Left renal pelvis (tissue), 4 donors: ENCODE measurements at places on chromosomes 2 and 18.

GRCh38 chr2:163715199-163715598 lies 20.6 kb downstream of the FIGN start:
- DNase-seq = no peak

GRCh38 chr2:218855305-218856166 lies 4.1 kb upstream of the WNT6 start:
- DNase-seq = no peak

DNA sequence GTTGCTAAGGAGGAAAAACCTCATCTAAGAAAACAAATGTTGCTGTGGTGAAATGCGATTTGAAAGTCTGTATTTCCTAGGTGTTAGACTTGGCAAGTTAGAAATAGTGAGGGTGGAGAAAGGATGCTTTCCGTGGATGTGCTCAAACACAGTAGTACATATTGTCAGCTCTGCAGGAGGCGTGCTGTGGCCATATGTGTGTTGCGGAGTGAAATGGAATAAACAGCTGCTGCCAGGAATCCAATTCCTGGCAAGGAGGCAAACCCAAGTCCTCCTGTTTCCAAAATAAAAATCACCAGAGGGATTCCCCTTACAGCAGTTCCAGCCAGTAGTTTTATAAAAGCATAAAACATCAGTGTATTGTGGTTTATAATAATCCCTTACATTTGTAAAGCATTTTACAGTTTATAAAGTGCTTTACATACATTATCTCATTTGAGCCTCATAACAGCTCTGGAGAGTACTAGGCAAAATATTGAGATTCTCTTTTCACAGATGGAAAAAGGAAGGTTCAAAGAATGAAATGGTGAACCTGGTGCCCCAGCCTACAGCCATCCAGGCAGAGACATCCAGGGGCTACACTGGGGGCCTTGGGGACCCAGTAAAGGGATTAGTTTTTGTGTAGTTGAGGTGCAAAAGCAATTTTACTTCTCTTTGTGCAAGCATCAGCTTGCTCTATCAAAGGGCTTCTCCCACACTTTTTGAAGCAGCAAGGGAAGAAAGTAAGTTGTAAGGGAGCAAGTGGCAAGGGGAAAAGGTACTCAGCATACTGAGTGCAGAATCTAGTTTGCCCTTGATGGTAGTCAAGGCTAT lies 206.0 kb downstream of the AGPS start:
- DNase-seq = no peak

GRCh38 chr18:3234457-3234856 lies 13.1 kb upstream of the MYL12A start:
- DNase-seq = no peak

DNA sequence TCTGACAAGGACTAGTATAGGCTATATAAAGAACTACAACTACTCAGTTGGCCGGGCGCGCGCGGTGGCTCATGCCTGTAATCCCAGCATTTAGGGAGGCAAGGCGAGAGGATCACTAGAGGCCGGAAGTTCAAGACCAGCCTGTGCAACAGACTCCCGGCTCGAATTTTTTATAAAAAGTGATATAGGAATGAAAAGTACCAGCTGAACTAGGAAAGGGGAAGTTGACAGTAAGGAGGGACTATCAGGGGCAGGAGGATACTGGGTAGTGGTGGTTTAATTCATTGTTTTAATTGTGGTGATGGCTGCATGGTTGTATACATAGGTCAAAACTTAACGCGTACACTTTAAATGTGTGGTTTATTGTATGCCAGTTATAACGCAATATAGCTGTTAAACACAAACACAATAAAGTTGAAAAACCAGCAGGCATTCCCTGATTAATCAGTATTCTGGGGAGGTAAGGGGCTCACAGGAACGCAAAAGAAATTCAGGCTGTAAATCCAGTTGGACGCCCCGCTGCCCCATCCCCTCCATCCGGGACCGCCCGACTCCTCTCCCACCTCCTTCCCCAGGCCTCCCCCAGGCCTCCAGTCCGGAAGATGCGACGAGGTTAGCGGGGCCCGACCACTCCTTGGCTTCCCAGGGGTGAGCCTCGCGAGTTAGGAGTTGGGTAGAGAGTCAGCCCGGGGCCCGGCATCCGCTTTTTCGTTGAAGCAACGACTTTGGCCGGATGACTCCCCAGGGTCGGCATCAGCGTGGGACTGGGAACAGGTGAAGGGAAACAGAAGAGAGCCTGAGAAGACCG lies 746 bp upstream of the POLR1B start:
- DNase-seq = peak; percentile 59

DNA sequence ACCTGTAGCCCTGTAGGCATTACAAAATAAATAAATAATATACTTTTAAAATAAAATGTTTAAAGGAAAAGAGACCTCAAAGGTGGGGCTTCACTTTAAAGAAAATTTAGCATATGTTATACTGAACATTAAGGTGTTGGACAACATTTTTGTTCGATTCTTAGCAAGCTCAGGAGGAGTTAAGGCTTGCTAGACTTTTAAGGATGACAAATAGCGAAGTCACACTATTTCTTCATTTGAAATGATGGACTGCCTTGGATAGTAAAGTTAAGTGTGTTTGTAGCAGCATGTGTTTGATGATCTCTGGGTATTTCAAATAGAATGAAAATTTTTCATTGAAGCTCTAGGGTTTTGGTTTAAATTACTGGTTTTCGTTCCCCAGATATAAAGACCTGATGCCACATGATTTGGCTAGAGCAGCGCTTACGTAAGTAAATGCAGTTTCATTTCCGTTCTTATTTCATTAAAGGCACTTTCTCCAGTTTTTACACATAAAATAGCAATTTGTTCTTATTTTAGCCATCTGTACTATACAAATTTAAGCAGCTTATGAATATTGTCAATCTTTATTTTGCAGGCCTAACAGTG lies 24.9 kb downstream of the HADHB start:
- DNase-seq = no peak

DNA sequence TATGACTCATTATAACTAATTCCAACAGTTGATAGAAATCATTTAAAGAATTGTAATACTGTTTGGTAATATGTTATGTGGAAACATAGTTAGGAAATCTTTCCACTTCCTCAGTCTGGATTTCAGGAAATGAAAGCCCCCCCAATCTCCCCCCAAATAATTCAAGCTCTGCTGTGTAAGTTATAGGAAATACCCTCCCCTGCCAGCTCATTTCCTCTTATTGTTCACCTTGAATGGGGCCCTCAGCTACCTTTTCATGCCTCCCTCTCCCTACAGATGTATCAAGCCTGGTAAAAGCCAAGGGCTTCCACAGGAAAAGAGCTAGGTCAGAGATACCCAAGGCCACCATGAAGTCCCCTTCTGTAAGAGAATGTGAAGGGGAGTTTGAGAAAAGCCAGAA lies 155.5 kb downstream of the CNTNAP5 start:
- DNase-seq = no peak

DNA sequence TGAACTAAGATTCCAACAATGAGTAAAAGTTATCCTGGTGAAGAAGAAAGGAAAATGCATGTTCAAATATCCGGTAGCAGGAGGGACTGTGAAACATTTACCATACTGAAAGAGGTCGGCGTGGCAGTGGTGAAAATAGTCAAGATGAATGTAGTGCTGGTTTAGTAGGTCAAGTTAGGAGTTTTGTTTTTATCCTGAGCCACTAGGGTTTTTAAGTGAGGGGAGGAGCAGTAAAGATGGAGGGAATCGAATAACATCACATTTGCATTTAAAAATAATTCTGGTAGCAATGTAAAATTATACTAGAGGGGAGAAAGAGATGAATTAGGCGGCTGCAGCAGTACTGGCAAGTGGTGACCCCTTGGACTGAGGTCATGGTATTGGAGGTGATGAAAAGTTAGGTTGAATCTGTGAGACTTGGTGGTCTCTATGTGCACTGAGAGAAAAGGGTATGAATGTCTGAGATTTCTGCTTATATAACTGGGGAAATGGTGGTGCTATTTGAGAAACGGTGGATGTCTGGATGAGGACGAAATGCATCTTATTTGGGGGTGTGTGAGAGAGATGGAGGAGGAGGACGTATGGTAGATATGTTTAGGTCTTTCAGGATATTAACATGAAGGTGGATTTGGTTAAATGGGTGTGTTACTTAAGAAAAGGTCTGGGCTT lies 5.9 kb downstream of the VAPA start:
- DNase-seq = no peak

- no peak for DNase-seq
Measured at GRCh38 chr2:170006587-170007325, 171.2 kb upstream of the MYO3B start.

- DNase-seq = no peak
Measured at GRCh38 chr2:160006475-160006874, 55.9 kb downstream of the PLA2R1 start.

DNA sequence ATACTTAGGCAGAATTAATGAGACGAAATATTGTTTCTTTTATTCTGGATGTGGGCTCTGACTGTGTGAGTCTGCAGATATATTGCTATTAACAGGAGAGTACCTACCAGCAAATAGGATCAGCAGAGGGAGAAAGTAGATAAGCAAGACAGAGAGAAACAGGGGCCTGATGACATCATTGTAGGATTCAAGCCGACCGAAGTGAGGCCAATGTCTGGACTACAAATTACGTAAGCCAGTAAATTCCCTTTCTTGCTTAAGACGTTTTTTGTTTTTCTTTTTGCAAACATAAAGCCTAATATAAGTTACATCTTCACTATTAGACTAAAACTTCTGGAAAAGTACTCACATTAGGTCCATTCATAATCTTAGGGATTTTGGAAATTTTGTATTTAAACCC lies 21.4 kb upstream of the PTPRM start:
- DNase-seq = no peak

DNA sequence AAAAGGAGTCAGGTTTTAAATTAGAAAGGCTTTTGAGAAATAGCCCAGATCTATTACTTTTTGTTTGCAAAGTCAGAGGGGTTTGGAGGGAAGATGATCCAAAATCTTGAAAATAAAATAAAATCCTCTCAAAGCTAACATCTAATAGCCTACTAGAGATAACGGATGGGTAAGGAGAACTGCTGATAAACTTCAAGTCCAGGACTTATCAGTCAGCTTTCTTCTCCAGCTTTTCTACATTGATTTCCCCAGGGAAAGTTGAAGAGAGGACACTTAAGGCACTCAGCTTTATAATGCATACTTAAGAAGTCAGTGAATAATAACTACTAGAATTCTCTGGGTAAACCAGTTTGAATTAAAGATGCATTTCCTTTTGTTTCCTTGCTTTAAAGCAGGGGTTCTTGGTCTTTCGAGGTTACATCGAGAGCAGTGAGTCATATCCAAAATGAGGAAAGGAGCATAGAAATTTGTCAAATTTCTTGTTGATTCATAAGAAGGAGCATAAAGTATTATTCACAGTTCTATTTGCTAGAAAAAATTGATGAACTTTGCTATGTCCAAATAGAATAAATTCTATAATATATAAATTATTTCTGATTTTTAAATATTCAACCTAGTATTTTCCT lies 43.2 kb upstream of the ITPRID2 start:
- DNase-seq = no peak

GRCh38 chr2:191165176-191165643 lies 14.4 kb upstream of the STAT4 start:
- no peak for DNase-seq

GRCh38 chr18:78730546-78730945 lies 249.1 kb upstream of the SALL3 start:
- no peak for DNase-seq

DNA sequence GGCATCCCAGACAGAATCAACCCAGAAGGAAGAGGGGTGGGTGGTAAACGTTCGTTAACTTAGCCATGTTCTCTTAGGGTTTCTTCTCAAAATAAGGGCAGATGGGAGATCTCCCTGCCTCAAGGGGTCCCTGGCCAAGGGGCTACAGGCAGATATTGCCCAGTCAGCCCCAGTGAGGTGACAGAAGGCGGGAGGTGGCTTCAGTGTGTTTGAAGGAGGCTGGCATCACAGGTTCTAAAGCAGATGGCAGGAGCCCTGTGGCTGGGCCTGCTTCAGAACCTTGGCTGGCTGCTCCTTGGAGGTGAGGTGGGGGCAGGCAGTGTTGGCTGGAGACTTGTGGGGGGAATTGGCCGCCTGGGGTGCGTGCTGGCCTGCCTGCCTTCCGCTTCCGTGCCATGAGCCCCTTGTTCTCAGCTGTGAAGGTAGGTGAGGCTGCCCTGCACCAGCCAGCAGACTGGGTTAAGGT lies 23.5 kb downstream of the HPCAL1 start:
- no peak for DNase-seq

DNA sequence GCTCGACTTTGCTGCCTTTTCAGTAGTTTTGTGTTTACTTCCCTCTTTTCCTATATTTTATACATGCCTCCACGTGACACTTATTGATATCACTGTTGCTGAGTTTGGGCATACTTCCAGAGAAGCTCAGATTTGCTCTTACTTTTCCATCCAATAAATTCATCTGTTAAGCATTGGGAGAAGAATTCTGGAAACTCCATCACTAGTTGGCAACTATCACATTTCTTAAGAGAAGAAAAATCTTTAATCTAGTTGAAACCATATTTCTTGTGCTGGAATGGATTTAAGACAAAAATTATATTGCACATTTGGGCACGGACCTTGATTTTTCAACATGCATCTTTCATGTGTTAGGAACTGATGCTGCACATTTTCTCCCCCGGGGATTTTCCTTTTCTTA lies 52.6 kb upstream of the CPO start:
- no peak for DNase-seq

- DNase-seq = no peak
Measured at GRCh38 chr2:240252872-240253511, 112.5 kb upstream of the OTOS start.

DNA sequence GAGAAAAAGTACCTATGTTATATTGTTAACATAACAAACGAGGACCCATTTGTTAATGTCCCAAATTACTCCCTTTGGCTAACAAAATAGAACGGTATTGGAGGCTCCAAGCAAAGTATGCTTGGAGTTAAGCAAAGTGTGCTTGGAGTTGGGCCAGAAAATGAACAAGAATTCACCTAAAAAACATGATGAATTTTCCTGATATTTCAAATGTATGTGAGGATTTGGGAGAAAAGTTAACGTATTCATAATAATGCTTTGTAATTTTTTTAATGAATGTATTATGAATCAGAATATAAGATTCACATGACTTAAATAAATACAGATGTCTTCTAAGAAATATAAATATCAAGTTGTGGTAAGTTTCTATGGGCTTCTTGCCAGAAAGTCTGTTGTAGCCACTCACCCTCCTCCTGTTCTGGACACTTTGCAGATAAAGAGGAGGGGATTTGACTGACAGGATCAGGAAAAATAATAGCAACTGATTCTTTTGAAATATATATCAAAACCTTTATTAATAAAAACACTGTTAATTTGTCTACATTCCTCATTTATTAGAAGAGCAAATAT lies 423.7 kb upstream of the MMADHC start:
- no peak for DNase-seq

GRCh38 chr2:147449323-147449991 lies 395.4 kb upstream of the ACVR2A start:
- no peak for DNase-seq

DNA sequence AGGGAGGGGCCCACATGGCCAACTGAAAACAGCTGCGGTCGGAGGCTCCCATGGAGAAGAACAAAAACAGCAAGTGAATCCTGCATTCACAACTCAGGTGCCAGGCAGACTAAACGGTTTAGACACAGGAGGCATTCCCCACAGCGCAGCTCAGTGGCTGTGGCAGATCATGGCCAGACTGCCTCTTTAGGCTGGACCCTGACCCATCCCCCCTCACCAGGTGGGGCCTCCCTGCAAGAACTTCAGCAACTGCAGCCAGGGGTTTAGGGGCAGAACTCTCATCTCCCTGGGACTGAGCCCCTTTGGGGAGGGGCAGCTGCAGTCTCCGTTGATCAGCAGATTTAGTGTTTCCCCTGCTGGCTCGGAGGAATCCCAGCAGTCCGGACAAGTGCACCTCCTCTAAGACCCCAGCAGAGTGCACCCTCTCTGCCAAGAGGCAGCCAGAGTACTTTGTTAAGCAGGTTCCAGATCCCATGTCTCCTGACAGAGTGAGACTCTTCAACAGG lies 346.7 kb downstream of the SS18 start:
- DNase-seq = no peak
